ENCODE measurements at places on chromosomes 11 and 22. TPM values are rescaled to one million over a fixed set of nuclear protein-coding genes. Genes with fewer than 3 reads are reported as not detected.

DNA sequence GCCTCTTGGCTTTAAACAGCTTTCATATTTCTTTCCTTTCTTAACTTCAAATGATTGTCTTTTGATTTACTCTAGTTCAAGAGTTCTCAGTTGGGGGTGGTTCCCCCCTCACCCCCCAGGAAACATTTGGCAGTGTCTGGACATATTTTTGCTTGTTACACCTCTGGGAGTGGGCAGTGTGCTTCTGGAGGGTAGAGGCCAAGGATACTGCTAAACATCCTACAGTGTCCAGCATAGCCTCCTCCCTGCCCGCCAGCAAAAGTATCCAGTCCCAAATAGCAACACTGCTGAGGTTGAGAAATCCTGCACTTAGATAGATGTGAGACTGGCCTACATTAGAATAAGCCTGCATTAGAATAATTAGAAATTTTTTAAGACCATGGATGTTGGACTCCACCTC is 3.2 kb downstream of the PPP6R3 start:
- ATAC-seq: no peak

- no peak for ATAC-seq
Measured at GRCh38 chr11:57167125-57167846, 14.5 kb upstream of the LRRC55 start.

- no peak for ATAC-seq
Measured at GRCh38 chr11:24588081-24588480, 91.2 kb downstream of the LUZP2 start.

DNA sequence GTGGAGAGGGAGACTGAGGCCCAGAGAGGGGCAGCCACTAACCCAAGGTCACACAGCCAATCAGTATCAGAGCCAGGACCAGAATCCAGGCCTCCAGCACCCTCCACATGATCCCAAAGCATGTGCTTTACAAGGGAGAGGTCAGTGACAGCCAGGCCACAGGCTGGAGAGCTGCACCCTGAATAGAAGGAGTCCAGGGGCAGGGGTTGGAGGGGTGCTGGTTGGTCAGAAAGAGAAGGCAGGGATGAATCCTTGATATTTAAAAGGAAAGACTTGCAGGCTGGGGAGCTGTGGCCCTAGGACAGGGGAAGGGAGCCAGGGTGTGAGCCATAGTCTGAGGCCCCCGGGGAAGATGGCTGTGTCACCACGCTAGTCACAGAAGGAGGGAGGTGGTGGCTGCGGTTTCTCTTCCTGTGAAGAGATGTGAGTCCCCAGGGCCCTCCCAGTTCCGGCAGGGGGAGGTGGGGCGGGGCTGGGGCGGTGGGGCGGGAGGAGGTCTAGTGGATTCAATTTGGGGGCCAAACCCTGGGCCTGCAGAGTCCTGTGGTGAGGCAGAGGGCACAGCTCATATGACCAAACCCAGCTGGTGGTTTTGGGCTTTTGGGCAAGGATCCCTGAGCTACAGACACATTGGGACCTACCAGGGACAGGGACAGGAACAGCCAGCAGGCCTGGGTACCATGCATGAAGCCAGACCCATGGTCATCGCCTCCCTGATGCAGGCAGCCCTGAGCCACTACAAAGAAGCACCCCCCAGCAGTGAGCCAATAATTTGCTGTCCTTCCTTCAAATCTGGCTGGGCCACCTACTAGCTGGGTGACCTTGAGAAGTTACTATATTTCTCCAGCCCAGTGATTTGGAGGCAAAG is 14.0 kb downstream of the RAC2 start:
- peak; percentile 72 for ATAC-seq

GRCh38 chr11:124012697-124013096 is at the start of gene OR10G4:
OR10G4 (plus strand) TSS chr11:124012997; CDS start chr11:124015575, 2,578 bp downstream.
- no peak for ATAC-seq

GRCh38 chr11:95142431-95142830 is 52.8 kb downstream of the ENDOD1 start:
- ATAC-seq: no peak

DNA sequence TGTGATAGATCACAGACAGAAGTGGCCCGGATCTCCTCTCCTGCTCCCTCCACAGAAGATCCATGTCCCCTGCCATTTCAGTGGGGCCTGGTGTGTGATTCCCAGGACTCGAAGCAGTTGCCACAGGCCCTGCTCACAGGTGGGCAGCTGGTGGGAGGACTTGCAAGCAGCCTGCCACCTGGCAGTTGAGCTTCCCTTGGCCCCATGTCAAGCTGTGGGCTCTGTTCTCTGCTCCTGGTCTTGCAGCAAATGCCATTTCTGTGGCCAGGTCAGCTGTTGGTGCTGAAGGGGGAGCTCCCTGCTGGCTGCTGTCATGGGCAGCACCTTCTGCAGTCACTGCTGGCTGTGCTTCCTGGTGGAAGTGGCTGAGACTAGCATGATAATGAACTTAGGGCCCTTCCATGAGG is 59.1 kb upstream of the SLC22A12 start:
- ATAC-seq: no peak

DNA sequence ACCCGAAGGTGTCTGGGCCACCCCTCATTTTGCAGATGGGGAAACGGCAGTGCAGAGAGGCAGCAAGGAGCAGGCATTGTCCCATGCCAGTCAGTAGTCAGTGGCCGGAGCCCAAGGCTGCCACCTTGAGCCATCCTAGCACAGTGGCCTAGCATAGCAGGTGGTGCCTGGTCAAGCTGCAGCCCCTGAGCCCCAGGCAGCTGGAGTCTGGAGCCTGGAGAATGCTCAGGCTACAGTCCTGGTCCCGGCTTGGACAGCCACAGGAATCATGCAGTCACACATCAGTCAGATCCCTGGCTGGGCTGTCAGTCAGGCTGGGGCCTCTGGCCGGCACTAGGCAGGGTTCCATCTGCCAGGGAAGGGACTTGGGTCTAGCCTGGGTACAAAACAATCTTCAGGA is 18.6 kb downstream of the KCNC1 start:
- ATAC-seq: no peak

DNA sequence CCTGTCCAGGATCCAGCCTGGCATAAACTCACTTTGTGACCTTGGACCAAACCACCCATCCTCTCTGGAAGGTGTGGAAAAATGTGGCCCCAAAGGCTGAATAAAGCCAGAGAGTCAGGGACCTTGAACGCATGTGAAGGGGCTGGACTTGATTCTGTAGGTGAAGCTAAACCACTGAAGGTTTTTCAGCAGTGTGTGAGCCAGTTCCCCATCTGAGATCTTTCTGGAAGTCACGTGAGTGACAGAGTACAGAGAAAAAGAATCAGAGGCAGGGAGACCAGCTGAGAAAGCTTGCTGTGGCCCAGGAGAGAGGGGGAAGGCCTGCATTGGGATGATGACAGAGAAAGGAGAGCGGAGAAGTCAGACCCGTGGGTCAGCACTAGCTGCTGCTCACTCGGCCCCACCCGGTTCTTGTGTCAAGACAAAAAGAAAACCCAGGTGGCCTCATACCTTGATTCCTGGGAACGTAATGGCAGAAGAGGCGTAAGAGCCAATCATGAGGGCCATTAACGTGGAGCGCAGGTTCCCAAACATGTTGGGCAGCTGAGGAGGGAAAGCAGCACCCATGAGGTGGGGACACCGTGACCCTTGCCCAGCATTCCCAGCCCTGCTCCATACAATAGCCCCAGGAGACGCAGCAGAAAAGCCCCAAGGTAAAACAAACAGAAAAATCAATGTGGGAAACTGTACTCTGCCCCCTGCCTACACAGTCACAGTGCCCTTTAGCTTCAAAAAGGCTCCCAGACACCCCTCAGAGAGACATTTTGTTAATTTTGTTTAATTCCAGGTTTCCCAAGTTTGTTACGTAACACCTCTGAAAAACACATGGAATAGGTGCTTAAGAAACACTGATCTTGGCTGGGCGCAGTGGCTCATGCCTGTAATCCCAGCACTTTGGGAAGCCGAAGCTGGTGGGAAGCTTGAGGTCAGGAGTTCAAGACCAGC is 17.9 kb downstream of the SLC43A1 start:
- ATAC-seq: no peak

- ATAC-seq: no peak
Measured at GRCh38 chr11:65997286-65997685, 4.7 kb downstream of the EIF1AD start.

GRCh38 chr11:44940404-44940803 is 10.3 kb downstream of the TP53I11 start:
- no peak for ATAC-seq

DNA sequence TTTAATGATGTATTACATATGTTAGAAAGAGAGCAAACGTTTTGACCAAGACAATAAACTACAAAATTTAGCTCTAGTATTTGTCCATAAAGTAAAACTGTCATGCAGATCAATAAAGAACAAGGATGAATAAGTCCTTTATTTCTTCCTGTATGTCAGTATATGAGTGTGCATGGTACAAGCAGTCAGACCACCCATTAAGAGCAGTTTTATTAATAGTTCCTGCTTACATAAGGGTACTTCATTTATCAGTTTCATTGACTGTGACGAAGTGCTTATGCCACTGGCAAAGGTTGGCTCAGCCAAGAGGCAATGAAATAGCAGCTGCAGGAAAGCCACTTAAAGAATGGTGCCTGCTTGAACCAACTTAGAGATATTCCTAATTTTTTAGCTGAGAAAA is 913.0 kb upstream of the CNTN5 start:
- ATAC-seq: no peak

- no peak for ATAC-seq
Measured at GRCh38 chr11:35583843-35584242, 34.4 kb upstream of the FJX1 start.

The CYP2D6 gene
- total RNA-seq: 5.5 TPM

The CACNA1I gene
- total RNA-seq: 5.3 TPM

The FOLR2 gene
- not detected for total RNA-seq

The PHOX2A gene
- total RNA-seq: not detected

The UBQLN3 gene
- 0.34 TPM for total RNA-seq

The HPX gene
- total RNA-seq: 0.58 TPM

The ABCC8 gene
- total RNA-seq: not detected
